Fibroblast of skin of left quadriceps (primary cell): ENCODE measurements at places on chromosomes 1 and 21.

DNA sequence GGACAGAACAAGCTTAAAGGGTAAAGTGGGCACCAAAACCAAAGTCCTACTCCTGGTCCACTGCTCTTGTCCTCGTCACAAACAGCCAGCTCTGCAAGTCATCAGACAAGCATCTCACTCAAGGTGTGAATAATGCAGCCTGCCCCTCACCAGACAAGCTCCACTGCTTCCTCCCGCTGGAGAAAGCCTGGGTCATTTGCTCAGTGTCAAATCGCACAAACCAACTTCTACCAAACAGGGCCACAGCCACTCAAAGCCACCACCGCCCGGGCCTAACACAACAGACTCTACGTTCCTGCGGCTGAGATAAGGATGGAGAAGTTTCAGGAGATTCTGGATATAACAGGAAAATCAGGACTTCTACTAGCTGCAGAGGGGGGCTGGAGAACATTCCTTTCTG, 3.3 kb downstream of the SSBP3 start:
- DNase-seq = no peak

- DNase-seq = no peak
Observed at GRCh38 chr21:35135481-35135880, 86.4 kb upstream of the RUNX1 start.

DNA sequence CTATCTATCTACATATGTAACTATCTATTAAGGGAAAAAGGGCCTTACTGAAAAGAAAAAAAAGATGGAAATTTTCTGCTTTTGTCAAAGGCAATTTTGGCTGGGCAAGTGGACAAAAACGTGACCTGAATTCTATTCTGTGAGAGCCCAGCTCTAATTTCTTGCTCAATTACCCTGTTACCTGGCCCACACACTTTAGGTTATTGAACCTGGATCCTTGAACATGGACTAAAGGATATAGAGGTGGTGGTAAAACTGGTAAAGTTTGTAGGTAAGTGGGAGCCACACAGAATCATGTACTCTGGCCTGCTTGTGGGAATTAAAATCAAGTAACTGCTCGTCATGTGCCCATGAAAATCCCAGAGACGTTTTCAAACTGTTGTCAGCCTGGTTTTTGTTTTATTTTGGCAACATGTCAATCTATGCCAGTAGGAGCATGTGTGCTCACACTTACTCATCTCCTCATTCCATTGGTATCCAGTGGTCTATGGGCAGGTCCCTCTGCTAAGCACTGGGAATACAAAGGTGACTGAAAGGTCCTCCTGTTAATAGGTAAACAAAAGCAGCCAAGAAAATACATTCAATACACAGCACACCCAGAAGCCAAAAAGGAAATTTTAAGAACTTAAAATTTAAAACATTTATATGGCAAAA, 113.7 kb upstream of the WARS2 start:
- no peak for DNase-seq

- DNase-seq = no peak
Observed at GRCh38 chr1:82840192-82840591, 1039.5 kb downstream of the ADGRL2 start.

GRCh38 chr21:17402937-17403336, 109.9 kb upstream of the CXADR start:
- no peak for DNase-seq

DNA sequence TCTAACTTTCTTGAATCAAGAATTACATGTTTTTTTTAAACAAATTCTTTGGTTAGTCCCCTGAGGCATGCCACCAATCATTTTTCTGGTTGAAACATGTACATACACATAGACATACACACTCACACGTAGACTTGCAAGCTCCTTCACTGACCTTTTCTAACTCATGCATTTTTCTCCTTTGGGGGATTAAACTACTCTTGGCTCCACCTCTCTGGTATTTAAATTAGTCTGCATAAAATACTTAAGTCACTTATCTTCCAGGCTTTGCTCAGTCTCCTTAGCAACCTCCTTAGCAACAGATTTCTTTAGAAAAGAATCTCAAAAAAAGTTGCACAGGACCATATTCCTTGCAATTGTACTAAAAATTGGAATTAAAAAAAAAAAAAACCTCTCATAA, 440.9 kb upstream of the LRRC7 start:
- peak; percentile 14 for DNase-seq

DNA sequence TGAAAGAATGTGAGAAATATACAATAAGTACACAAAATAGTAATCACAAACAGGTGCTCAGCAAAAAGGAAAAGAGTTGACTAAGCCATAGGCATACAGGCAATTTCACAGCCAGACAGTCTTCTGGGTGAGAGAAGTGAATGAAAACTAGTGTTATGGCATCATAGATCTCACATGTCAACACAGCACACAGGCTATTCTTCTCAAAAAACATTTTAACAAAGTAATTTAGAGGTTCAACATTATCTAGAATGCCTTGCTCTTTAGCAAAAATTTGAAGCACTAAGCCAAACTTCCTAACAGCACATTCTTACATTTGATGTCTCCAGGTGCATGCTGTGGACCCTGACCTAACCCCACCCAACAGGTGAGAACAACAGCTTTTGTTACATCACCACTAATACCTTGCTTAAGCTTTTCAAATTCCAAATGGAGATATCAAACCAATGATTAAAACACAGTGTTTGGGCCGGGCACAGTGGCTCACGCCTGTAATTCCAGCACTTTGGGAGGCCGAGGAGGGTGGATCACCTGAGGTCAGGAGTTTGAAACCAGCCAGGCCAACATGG, 30.5 kb downstream of the OTUD7B start:
- DNase-seq = peak; percentile 4

DNA sequence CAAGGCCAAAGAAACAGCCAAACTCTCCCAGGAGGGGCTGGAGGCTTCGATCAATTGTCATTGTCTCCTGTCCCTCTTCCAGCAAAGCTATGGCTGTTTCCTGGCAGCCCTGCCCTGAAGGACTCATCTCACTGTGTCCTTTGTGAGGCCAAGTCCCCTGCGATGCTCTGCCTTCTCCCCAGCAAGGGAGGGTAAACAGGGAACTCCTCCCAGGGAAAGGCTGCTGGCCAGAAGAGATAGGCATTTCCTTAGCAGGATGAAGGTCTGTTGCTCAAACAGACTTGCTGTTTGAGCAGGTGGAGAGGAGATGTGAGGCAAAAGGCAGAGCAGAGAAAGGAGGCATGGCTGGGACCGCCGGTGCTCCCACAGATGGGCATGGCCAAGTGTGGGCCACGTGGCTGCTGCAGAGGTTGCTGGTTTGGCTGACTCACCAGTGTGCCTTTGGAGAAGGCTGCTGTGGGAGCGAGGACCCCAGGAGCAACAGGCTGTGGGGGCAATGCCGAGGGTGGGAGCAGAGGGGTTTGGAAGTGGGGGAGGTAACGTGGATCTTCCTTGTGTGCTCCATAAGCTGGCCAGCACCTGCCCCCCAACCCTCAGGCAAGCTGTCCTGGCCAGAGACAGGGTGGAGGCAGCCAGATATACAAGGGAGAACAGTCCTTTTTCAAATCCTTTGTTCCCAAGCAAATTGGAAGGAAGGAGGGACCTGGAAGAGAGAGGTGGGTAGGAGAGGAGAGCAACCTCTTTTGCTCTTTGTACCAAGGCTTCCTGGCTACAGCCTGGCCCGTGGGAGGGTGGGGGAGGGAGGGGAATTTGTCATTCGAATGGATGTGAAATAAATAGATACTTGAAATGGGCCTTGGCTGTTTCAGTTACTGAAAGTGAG, 449.8 kb downstream of the SIPA1L2 start:
- DNase-seq = no peak

DNA sequence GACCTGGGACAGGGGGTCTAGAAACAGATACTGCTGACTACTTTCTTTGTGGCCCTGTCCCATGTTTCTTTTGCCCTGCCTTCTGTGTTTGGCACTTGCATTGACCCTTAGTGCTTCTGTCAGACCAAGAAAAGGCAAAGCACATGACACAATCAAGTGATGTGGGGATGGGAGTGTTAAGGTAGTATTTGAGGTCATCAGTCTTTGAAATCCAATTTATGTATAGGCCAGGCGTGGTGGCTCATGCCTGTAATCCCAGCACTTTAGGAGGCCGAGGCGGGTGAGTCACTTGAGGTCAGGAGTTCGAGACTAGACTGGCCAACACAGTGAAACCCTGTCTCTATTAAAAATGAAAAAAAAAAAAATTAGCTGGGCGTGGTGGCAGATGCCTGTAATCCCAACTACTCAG, 26.0 kb downstream of the SERBP1 start:
- DNase-seq = no peak

DNA sequence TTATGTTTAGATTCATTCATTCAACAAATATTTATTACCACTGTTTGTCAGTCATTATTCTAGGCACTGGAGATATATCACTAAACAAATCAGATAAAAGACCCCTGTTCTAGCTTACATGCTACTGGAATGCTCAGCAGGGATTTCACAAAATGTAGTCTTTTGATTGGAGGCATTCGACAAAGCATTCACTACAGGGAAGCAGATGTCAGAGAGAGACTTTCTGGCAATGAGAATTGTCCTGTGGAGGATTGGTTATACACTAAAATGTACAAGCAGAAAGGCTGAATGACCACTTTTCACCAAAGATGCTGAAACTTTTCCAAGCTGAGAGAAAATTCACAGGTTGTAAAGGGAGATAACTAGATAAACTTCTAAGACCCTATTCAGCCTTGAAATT, 57.7 kb downstream of the SCMH1 start:
- DNase-seq = no peak

GRCh38 chr1:70659891-70660290, 248.8 kb downstream of the CTH start:
- DNase-seq = no peak

GRCh38 chr1:6861075-6861724, 75.9 kb downstream of the CAMTA1 start:
- no peak for DNase-seq

GRCh38 chr1:245154429-245155271, at the start of gene KIF26B:
TSS of gene KIF26B (plus strand) at chr1:245154985. CDS start at chr1:245155425, 440 bp downstream.
- no peak for DNase-seq

DNA sequence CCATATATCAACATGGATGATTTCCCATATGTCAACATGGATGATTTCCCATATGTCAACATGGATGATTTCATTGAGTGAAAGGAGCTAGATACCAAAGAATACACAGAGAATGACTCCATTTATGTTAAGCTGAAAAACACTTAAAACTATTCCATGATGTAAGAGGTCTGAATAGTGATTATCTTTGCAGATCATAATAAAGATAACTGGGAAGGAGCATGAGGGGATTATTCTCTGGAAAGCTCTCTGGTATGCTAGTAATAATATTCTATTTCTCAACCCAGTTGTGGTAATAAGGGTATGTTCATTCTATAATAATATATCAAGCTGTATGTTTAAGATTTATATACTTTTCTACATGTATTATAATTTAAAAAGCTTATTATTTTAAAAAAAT, 14.1 kb downstream of the SYNJ1 start:
- DNase-seq = no peak

DNA sequence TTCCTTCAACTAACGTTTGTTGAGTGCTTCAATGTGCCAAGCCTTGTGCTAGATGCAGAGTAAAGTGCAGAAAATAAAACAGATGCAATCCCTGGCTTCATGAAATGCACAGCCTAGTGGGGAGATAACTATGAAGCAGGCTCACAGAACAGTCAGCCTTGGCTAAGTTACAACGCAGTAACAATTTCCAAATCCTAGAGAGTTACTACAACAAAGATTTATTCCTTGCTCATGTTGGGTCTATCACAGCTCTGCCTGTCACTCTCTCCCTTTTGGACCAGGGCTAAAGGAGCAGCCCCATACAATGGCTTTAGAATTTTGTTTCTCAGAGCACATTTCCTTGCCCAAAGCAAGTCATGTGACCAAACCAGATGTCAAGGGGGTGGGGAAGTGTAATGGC, 359.8 kb downstream of the ZNF326 start:
- DNase-seq = no peak

DNA sequence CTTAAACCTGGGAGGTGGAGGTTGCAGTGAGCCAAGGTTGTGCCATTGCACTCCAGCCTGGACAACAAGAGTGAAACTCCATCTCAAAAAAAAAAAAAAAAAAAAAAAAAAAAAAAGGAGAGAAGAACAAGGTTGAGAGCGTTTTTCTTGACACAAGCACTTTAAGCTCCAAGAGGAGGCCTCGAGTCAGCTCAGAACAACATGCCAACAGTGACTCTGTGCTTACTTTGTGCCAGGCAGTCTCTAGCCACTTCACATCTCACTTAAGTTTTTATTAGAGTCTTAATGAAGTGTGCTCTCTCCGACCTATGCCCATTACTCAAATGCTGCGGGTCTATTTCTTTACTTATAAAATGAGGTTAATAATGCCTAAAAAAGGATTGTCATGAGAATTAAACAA, 13.0 kb downstream of the ATP1A1 start:
- DNase-seq = no peak

DNA sequence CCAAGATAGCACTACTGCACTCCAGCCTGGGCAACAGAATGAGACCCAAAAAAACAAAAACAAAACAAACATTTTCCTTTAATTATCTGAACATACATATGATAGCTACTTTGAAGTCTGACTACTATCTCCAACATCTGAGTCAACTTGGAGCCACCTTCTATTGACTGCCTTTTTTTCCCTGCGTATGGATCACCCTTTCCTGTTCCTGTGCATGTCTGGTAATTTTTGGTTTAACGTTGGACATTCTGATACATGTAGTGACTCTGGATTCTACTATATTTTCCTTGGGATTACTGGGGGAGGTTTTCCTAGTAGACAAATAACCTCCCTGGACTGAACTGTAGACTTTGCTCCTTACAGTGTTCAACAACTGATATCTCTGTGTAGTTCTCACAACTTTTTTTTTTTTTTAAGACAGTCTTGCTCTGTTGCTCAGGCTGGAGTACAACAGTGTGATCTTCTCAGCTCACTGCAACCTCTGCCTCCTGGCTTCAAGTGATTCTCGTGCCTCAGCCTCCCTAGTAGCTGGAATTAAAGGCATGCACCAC, 70.3 kb downstream of the KIAA0319L start:
- DNase-seq = no peak

DNA sequence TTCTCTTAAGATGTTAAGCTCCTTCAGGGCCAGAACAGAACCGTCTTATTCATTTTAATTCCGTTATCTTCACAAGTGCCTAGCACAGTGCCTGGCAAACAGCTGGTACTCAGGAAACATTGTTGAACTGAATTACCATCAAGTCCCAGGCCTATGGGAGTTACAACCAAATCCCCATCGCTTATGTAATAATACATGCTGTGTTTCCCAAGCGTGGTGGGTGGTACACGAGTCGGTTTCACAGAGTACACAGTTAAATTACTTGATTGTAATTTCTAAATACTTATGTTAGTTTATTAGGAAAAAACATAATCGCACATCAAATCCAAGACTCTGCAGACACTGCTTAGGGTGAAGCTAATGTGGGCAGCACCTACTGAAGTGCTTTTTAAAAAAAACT, 1.0 kb downstream of the ANGEL2 start:
- no peak for DNase-seq

- DNase-seq = no peak
Observed at GRCh38 chr1:119358636-119359035, 9.9 kb upstream of the HAO2 start.
